ENCODE measurements at places on chromosomes 2 and 18. TPM values are rescaled to one million over a fixed set of nuclear protein-coding genes. Genes with fewer than 3 reads are reported as not detected.

The CFAP221 gene
- total RNA-seq: not detected

The ANKRD30B gene
- total RNA-seq: 1.1 TPM

The SNTG2 gene
- not detected for total RNA-seq

The COX7A2L gene
- 138 TPM for total RNA-seq

The KCNJ3 gene
- total RNA-seq: under 0.01 TPM

The C2orf66 gene
- total RNA-seq: 0.32 TPM

The MYO3B gene
- total RNA-seq: 0.06 TPM

The ANKRD53 gene
- total RNA-seq: 0.11 TPM

The MLPH gene
- total RNA-seq: 155 TPM

The LYG2 gene
- total RNA-seq: not detected

The COQ10B gene
- total RNA-seq: 34.8 TPM

DNA sequence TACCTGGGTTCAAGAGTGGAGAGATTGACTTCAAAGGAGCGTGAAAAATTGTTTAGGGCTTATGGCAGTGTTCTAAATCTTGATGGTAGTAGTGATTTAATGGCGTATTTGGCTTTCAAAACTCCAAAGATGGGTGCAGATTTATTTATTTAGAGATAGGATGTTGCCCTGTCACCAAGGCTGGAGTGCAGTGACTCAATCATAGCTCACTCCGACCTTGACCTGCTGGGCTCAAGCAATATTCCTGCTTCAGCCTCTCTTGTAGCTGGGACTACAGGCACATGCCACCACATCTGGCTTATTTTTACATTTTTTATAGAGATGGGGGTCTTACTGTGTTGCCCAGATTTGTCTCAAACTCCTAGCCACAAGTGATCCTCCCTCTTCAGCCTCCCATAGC is 52.5 kb downstream of the FAM117B start:
- peak; percentile 33 for DNase-seq

GRCh38 chr2:42238644-42239288 is 69.6 kb downstream of the EML4 start:
- peak; percentile 26 for DNase-seq

DNA sequence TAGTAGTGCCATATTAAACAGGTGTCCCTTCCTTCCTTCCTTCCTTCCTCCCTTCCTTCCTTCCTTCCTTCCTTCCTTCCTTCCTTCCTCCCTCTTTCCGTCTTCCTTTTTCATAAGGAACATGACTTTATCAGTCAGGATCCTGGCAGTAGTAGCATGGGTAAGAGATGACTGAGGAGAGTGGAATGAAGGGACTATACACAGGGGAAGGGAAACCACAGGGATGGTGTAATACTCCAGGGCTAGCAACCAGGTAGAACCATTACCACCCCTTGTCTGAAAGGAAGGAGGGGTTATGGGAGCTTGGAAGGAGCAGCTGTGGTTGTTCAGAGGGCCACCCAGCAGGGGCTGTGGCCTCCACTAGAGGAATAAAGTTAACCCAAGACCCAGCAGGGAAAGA is 23.2 kb upstream of the KDM3A start:
- peak; percentile 44 for DNase-seq

GRCh38 chr2:26922405-26923188 is 47.8 kb upstream of the MAPRE3 start:
- DNase-seq: peak; percentile 31

GRCh38 chr2:92073815-92074548 is 2797.2 kb upstream of the TEKT4 start:
- no peak for DNase-seq

GRCh38 chr2:160322320-160322719 is 122.2 kb upstream of the ITGB6 start:
- no peak for DNase-seq

DNA sequence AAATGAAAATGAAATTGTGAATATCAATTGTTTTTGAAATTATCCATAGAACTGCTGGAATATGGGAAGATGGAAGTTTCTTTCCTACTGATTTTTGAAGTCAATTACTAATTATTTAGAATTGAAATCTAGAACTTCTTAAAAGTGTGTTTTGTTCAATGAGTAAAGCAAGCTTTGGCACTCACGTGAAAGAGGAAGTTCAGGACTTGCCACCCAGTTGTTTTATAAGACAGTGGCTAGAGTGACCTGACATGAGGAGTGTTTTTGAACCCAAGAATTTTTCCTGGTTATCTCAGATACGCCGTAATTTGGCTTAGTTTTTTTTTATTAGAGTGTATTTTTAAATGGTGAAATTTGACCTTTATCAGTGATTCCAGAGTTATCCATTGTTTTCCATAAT is 3.5 kb downstream of the MXD1 start:
- DNase-seq: no peak

DNA sequence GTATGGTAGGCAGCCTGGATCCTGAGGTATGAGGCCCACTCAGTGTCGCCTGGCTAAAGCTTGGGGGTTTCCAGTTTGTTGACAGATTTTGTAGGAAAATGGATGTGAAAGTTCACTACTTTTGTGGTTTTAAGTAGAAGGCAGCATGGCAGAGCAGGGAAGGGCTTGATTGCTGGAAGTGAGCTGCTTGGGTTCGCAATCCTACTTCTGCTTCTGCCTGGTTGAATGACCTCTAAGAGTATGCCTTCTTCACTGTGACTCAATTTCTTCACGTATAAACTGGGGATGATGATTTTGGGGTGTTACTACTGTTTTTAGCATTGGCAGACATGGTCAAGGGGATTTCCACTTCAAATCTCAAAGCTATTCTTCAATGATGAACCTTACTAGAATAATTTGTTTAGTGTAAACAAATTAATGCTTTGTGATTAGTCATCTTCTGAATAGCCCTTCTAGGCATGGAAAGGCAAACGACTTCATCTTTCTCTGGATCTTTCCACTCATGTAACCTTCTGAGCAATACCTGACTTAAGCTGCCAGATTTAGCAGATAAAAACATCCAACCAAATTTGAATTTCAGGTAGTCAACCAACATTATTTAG is 13.2 kb downstream of the BMP10 start:
- no peak for DNase-seq

DNA sequence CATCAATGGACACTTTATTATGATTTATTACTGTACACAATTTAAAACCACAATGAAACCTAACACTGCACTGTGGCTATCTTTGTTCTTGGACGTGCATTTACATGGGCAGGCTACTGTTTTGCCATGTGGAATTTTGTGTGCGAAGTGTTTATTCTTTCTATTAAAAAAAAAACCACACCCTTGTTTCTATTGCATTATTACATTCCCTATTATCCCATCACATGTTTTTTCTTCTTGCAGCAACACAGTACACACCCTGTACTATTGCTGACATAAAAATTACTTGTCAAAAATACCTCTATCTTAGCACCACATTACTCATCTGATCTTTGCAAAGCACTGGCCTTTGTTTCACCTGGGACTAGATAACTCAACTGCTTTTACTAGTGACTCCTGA is 1.5 kb downstream of the RNF152 start:
- no peak for DNase-seq

DNA sequence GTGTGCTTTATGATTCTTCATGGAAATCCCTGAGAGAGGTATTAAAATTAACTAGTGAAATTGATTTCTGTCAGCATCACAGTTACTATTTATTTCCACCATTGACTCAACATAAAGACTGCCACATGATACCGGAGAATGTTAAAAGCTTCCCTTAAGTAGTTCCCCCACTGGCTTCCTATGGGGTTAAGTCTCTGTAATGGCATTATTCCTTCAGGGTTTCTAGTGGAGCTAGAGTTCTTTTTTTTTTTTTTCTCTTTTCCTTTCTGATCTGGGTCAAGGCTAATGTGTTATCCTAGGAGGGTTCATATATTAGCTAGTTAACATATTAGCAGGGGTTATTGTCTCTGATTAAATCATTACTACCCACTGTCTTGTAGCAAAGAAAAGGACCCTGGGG is 1919.1 kb upstream of the PIK3C3 start:
- DNase-seq: no peak

DNA sequence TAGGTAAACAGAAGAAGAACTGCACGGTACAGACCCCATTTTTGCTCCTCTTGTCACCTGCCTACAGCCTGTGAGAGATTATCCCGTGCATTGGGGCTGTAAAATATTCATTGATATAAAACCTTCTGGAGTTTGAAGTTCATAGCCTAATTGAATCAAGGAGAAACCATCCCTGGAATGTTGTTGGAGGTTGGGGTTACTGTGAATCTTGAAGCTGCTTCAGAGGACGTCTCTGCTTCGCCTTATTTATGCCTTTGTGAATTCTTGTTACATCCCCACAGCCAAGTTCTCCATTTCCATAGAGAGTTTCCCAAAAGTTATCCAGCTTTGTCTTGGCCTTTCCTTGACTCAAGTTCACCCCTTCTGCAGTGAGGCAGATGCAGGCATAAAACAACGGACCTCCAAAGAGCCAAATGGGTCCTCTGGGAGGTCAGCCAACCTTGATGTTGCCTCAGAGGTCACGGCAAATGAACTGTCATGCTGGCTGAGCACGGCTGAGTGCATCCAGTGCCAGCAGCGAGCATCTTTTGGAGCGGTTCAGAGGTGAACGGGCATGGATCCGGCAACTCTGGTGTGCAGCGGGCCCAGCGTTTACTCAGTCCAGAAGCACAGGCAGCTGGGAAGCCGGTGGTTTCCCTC is 317.6 kb downstream of the PRKCE start:
- no peak for DNase-seq

GRCh38 chr2:113769555-113769954 is 13.1 kb upstream of the SLC35F5 start:
- no peak for DNase-seq

DNA sequence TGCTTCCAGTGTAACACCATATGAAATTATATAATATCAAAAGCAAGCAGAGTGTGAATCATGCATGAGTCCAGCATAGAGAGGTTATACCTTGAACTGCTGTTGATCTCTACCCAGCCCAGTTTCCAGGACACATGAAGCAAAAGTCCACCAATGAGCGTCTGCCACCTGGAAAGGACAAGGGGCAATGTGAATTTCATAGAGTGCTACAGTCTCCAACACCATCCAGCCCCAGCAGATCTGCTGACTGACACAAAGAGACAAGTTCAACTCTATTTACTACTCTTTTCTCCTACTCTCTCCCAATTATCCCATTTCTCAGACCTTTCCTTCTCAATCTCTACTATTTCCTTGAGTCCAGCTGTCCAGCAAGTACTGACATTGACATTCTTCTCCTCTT is 31.8 kb upstream of the RIOK3 start:
- DNase-seq: no peak

- no peak for DNase-seq
These were observed 692.0 kb upstream of the FAM98A start for GRCh38 chr2:34291076-34291475.

GRCh38 chr2:22600156-22600555 is 784.8 kb upstream of the KLHL29 start:
- no peak for DNase-seq

GRCh38 chr18:9709304-9709877 is 1.3 kb downstream of the RAB31 start:
- DNase-seq: no peak

- peak; percentile 81 for DNase-seq
These were observed at the start of gene TUBB6 for GRCh38 chr18:12307701-12308385. TSS of gene TUBB6 (plus strand) at chr18:12308241. CDS start at chr18:12308293, 52 bp downstream.

DNA sequence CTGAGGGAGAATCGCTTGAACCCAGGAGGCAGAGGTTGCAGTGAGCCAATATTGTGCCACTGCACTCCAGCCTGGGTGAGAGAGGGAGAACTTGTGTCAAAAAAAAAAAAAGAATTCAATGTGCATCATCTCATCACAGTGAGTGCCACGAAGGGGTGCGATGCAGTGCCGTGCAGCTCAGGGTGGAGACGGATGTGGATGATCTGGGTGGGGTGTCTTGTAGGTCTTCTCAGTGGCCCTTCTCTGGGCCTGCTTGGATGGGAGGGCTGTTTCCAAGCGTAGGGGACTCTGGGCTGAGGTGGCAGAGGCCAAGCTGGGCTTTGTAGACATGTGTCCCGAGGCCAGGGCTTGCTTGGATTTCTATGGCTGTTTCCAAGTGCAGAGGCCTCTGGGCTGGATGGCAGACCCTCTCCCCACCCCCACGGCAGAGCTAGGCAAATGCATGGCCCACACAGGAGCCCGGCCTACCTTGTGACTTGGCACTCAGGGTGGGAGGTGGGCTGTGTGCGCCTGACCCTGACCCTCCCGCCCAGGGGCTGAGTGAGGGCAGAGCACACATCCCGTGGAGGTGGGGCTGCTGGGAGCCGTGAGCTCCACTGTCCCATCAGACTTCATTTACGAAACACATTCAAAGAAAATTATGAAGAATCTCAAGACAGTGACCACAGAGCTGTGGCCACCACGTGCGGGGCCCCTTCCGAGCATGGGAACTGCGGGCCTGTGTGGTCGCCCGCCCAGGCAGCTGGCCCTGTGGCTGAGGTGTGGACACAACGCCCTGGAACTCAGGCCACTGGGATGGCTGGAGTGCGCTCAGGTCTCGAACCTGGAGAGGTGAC is 76.4 kb downstream of the ASB1 start:
- no peak for DNase-seq

DNA sequence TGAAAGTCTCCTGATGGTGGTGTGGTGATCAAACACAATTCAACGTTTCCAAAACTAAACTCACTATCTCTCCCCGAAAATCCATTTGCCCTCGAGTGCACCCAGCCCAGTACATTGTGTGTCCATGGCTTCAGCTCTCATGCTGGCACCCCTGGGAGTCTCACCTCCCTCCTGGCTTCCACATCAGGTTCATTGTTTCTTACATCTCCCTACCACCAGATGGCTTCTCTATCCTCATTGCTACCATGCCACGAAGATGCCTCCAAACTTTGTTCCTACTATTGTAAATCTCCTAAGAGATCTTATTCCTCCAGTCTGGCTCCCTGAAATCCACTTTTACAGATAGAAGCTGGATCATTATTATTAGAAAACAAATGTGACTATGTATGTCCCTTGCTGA is 197.0 kb downstream of the MYT1L start:
- DNase-seq: no peak

- DNase-seq: no peak
These were observed 209.9 kb downstream of the RNF144A start for GRCh38 chr2:7127156-7127555.

DNA sequence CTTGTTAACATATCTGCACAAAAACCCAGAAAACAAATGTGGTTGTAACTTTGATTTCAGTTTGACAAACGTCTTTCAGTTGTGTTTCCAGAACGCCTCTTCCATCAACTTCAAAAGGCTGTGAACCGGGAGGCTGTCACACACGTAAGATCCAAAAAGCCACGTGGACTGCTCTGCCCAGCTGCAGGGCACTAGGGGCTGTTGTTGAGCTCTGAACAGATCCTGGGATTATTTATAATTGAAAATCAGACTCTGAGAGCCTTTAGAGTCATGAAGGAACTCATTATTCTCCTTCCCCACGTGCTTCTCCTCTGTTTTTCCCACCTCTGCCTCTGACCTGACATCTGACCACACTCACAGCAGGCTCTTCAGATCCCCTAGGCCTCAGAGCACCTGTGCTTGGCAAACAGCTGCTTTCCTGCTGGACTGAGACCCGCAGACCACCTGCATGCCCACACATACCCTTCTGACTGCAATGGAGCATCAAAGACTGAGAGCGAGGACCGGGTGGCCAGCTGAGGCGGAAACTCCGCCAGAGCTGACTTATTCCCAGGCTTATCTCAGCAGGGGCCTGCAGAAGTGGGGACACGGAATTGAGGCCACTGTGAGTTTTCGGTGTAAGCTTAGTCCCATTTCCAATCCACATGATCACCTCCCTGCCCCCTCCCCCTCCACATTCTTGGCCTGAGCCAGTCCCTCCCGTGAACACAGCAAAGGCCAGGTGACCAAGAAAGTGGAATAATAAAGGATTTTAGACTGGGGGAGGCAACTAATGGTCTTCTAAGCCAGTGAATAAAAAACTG is 114.8 kb downstream of the ATL2 start:
- no peak for DNase-seq
